ENCODE measurements at places on chromosomes 2 and 18.

DNA sequence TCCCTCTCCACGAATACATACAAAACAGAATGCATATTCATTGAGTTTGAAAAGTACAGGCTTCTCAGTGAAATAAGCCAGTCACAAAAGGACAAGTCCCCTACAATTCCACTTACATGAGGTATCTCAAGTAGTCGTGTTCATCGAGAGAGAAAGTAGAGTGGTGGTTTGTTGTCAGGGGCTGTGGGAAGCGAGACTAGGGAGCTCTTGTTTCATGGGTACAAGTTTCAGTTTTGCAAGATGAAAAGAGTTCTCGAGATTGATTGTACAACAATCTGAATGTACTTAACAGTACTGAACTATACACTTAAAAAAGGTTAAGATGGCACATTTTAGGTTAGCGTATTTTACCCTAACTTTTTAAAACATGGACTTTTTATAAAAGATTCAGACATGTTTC is 71.5 kb upstream of the TTC39C start:
- DNase-seq: no peak

DNA sequence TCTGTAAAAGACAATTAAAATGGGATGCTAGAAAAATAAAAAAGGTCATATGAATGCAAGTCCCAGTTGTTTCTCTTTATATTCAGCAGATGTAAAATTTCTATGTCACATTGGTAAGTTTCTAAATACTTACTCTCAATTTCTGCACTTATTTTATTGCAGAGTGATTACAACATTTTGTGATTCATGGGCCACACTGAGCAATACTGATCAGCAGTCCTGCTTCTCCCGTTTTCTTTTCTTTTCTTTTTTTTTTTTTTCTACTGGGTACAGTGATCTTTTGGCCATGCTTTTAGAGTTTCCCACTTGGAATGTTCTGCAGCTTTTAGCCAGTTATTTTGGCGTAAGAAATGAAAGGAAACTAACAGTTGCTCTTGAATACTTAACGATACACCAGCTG is 38.8 kb downstream of the LIMS1 start:
- DNase-seq: peak; percentile 39

GRCh38 chr2:121185571-121186074 is 99.4 kb downstream of the TFCP2L1 start:
- DNase-seq: no peak

- DNase-seq: no peak
Observed at GRCh38 chr2:33559328-33559727, 39.8 kb downstream of the FAM98A start.

GRCh38 chr2:136381722-136382633 is 264.0 kb upstream of the CXCR4 start:
- DNase-seq: no peak

DNA sequence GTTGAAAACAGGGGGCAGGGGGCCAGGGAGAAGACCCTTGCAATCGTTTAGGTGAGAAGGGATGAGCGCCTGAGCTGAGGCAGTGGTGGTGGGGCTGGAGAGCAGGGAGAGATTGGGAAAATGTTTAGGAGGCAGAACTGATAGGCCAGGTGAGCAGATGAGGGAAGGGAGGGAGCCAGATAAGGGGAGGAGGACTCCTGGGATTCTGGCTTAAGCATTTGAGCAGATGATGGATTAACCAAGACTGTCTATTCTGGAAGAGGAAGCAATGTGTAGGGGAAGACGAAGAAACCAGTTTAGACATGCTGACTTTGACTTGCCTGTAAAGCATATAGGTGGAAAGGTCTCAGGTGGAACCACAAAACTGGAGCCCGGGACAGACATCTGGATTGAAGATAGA is 49.9 kb upstream of the ASPRV1 start:
- no peak for DNase-seq

DNA sequence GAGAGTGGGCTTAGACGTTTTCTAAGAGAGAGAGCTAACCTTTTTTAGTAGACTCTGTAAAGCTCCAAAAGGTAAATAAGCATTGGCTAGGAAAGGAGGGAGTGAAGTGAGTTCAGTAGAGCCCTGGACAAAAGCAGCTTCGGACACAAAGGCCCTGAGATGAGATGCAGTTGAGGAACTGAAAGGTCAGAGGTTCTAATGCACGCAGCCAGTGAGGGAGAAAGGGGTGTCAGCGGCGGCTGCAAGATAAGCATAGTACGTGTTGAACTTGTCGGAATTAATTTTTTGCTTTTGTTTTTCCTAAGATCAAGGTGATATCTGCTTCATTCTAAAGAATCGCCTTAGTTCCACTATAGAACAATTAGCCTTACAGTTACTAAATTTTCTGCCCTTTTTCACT is 11.2 kb upstream of the SLC8A1 start:
- DNase-seq: no peak
